BJ (cell line): ENCODE measurements at places on chromosomes 16 and 17.

DNA sequence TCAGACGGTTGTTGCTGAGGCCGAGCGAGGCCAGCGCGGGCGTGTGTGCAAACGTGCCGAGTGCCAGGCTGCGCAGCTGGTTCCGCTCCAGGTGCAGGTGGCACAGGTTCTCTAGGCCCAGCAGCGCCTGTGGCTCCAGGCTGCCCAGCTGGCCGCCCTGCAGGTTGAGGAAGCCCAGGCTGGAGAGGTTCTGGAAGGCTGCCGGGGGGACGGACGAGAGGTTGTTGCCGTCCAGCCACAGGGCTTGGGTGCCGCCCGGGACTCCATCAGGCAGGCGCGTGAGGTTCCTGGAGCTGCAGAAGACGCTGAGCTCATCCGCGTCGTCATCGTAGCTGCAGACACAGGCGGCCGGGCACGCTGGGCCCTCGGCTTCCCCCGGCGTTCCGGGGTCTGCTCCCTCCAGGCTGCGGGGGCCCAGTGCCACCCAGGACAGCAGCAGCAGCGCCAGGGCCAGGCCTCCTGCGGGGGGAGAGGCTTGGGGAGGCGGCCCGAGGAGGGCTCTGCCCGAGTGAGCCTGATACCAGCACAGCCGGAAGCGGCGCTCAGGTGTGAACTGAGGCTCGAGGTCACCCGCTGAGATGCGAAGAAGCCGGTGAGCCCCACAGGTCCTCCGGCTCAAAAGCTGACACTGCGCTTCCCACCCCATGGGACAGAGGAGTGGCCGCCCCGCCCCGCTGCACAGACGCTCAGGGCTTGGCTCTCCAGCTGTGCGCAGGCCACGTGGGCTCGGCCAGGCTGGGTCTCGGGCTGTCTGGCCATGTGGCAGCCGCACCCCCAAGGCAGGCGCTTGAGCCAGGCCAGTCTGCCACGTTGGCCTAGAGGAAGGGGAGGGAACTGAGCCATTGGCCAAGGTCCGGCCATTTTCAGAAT, 1.3 kb downstream of the IGFALS start:
- DNase-seq, result no peak

GRCh38 chr16:57685633-57686032, 9.0 kb upstream of the DRC7 start:
- no peak for DNase-seq

DNA sequence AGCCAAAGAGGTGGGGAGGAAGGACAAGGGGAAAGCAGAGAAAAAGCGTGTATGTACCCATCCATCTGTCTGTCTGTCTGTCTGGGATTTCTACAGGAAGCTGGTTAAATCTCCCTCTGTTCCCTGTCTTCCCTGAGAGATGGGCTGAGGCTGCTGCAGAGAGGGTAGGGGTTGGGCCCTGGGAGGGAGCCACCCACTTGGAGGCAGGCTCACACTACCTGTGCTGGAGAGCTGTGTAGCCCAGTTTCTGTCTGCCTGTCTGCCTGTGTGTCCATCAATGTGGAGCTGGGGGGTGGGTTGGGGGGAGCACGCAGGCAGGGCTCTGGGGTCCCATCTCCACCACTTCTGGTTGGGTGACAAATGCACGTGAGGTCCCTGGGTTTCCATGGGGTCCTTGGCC, 18.6 kb upstream of the C17orf113 start:
- DNase-seq, result no peak

DNA sequence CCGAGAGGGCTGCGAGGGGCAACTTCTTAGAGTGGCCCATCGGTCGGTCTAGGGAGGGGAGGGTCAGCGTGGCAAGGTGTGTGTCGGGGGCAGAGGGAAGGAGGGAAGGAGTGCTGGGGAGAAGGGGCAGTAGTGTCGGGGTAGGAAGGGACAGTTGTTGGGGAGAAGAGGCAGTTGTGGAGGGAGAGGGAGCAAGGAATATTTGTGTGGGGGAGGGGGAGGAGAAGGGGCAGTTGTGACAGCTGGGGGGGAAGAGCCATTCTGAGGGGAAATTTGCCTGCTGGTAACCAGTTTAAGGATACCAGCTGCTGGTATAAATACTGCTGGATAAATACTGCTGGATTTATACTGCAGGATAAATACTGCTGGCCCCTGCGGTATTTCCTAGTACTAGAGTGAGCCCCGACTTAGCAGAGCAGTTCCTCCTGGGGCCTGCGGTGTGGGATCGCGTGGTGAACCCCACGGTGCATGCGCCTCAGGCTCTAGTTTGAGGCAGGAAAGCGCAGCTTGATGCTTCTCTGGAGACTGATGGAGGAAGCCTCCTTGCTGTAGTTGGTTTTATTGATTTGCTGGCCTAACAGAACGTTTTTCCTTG, 309 bp downstream of the DNAH2 start:
- DNase-seq, result no peak

DNA sequence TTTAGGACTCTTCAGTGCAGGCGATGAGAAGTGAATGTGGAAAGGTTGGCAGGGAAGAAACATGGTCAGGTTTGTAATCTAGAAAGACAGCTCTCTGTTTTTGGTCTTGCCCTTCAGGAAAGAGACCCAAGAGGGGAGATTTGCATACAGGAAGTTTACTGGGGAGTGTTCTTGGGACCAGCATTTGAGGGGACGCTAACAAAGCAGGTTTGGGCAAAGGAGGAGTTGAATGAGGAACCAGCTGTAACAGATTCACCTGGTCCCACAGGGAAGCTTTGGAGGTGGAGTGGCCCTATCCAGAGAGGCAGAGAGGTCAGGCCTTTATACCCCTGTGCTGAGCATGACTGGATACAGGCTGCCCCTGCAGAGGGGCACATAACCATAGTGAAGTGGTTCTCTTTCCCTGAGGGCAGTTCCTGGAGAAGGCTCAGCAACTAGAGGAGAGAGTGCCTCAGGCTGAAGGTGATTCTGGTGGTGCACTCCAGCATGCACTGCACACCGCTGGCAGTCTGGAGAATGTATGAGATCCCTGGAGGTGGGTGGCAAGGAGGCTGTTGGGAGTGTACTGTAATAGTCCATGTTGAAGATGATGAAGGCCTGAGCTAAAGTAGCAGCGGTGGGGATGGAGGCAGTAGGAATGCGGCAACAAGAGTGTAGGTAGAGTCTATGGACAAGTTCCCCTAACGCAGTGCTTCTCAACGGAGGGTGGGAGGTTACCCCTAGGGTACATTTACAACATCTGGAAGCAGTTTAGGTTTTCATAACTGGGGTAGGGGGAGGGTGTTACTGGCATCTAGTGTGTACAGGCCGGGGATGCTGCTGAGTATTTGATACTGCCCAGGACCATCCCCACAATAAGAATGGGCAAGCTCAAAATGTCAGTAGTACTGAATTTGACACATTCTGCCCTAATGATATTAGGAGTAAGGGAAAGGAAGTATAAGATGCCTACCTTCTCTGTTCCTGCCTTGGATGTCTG, 37.2 kb downstream of the MAP2K6 start:
- no peak for DNase-seq

DNA sequence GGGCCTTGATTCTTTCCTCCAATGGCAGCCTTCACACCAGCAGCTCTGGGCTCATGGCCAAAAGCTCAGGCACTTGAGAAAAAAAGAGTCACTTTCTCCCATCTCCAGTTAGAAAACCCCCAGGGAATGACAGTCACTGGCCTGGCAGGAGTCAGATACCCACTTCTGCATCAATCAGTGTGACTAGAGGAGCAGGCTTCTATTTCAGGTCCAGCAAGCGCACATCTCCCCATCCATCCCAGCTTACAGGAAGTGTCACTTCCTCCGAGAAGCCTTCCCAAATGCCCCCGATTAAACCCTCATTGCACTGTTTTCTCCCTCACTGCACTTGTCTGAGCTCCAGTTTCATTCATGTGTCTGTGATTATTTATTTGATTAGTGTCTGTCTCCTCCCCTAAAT, 30.4 kb upstream of the CCL1 start:
- no peak for DNase-seq

DNA sequence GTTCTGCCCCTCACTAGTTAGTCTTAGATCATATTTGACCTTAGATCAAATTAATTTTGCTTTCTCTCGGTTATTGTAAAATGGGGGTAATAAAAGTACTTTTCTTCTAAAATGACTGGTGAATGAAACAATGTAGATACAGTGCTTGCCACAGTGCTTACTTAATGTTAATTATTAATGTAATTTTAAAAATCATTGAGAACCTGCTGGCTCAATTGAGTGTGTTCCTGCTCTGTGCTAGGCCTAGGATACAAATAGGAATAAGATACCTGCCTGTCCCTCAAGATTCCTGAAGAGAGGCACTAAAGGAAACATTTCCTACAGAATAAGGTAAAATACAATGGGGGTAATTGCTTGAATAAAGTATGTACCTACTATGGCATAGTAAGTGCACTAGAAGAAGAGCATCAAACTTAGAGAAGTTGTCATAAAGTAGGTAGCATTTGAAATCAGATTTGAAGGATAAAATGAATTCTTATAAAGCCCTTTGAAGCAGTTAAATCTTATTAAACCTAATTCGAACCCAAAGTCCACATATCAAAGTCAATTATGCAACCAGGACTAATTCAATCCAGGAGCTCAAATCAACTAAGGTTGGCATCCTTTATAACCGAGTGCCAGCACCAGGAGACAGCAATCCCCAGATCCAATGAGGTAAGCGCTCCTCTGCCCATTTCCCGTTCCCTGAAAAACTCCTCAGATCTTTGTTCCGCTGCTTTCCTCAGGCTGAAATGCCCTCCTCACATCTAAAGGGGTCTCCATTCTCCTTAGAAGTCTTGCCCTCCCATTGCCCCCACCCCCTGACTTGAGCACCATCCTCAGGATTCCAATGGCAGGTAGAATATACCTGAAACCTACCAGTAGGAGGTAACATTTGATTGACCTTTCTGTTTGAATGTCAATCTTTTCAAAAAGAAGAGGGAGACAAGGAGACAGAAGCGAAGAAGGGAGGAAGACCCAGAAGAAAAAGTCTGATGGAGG, 2.4 kb upstream of the MED13 start:
- DNase-seq, result no peak

DNA sequence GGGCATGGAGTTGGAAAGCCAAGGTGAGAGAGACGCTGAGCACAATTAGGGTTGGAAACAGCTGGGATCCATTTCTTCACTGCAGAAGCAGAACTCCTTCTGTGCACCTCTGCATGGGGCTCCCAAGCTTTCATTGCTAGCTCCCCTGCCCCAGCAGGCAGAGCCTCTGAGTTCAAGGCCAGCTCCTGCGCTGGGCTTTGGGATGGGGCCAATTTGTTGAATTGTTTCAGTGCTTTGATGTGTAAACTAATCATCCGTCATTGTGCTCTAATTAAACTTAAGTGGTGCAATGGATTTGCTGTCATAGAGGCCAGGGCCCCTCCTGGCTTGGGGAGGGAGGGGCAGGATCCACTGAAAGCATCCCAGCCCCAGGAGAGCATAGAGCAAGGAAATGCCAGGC, 13.5 kb upstream of the LYRM9 start:
- no peak for DNase-seq

- DNase-seq, result no peak
Measured at GRCh38 chr17:7029659-7030058, 6.2 kb upstream of the SLC16A13 start.

GRCh38 chr17:10394201-10394887, 21.5 kb upstream of the MYH13 start:
- no peak for DNase-seq

DNA sequence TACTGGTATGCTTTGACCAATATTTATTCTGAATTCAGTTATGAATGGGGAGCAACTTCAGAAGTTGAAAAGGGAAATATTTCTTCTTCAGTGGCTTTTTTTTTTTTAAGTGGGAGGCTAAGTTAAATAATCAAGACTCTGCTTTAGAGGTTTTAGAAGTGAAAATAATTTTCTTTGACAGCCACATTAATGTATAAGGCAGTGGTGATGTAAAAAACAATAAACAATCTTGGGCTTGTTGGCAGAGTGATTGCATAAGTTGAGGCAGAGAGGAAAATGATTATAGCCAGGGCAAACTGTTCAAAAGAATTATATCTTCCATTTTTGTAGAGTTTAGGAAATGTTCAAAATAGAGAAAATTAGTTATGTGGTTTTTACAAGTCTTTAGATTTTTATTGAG, 5.4 kb upstream of the KRT12 start:
- DNase-seq, result no peak

- DNase-seq, result no peak
Measured at GRCh38 chr17:59620518-59621259, 994 bp downstream of the CLTC start.

DNA sequence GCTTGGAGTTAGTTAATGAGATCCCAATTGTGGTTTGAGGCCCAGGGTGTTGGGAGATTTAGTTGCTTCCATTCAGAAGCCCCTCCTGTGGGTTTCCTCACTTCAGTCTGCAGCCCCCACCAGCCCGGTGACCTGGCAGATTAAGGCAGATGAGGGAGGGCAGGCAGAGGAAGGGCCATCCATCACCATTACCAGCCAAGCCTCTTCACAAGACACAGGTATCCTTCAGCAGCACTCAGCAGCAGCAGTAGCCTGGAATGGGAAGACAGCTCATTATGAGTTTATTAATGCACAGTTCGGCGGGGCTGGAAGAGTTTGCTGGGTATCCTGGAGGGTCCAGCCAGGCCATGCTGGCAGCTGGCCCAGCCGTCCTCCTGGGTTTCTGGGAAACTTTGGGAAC, 90.0 kb upstream of the GPRC5B start:
- DNase-seq, result no peak

- no peak for DNase-seq
Measured at GRCh38 chr16:2591476-2592240, 53.8 kb downstream of the PDPK1 start.

GRCh38 chr17:51245535-51245934, 14.3 kb downstream of the MBTD1 start:
- no peak for DNase-seq

GRCh38 chr17:37506678-37507077, 17.0 kb downstream of the DUSP14 start:
- DNase-seq, result no peak

DNA sequence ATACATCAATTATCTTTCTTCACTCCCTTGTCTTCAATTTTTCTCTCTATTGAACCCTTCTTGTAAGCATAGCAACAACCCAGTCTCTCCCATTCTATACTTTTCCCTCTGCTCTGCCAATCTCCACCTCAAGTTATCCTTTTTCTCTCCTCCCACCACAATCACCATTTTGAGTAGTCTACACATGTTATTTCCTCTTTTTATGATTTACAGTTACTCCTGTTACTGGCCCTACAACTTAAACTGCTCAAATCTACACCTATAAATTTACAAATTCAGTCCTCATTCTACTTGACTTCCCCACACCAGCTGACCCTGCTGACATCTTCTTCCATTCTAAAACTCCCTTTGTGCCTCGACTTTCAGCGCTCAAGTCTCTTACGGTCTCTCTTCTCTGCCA, 84.6 kb downstream of the SPAG9 start:
- no peak for DNase-seq

DNA sequence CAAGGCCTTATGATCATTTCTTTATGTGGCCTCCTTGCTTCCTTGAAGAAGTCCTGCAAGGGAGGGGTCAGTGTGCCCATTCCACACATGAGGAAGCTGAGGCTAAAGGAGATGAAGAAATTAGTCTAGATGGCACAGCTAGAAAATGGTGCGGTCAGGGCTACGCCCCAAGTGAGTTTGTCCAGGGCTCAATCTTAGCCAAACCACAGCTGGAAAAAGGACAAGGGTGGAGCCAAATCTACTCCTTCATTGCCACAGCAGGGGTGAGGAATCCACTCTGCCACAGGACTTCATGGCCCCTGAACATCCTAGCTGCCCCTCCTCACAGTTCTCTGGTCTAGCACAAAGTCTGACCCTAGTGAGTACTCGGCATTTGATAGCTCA, 16.2 kb downstream of the BEAN1 start:
- no peak for DNase-seq

GRCh38 chr17:81533339-81534141, 5.4 kb downstream of the FSCN2 start:
- DNase-seq, result no peak
